ENCODE measurements at places on chromosomes 3 and 15. TPM values are rescaled to one million over a fixed set of nuclear protein-coding genes. Genes with fewer than 3 reads are reported as not detected.

GRCh38 chr3:140243575-140243974 is 308.6 kb downstream of the CLSTN2 start:
- no peak for DNase-seq

- DNase-seq = no peak
These were observed 187.5 kb downstream of the SPATA16 start for GRCh38 chr3:172953571-172953970.

DNA sequence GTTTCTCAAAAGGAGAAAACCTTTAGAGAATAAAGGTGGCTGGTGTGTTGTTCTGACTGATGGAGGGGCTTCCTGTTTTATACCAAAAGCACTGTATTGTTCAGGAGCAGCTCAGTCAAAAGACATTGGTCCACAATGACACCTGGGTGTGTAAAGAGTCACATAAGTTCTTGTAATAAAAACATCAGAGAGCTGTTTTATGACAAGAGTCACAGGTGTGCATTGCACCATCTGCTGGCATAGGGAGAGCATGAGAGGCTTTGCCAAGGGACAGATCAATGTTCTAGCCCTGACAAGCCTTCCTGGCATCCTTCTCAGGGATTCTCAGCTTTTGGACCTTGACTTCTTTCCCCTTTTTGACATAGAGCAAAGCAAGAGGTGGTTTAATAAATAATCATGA is 20.4 kb downstream of the ARPP21 start:
- no peak for DNase-seq

- DNase-seq = no peak
These were observed 6.4 kb upstream of the GLCE start for GRCh38 chr15:69154078-69154477.

GRCh38 chr15:85318048-85318731 is 62.2 kb upstream of the AKAP13 start:
- DNase-seq = no peak

Gene GP5
- 0.95 TPM for polyA plus RNA-seq

DNA sequence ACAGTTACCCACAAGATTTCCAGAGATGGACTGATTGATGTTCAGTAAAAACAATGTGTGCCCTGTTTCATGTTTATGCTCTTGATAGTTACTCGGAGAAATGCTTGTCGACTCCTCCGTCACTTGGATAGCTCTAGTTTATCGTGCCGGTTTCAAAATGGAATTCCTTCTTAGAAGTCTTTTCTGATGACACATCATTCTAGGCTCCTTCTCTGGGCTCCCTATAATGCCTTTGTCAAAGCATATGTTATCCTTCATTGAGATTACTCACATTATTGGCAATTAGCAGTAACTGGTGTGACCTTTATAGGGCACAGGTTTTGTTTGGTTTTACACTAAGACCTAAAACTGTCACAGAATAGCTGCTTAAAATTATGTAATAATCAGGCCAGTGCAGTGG is 201.8 kb downstream of the CNTN6 start:
- DNase-seq = no peak

DNA sequence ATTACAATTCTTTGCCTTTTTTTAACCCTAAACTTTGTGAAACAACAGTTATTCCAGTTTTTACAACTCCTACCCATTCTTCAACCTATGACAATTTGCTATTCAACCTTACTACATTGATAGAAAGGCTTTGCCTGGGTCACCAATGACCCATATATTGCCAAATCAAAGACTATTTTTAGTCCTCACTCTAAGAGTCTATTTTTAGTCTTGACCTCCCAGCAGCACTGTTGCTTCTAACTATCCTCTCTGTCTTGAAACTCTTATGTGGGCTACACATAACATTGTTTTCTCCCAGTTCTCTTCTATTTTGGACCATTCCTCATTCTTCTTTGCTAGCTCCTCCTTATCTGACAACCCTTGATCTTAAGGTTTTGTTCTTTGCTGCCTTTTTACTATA is 71.4 kb downstream of the C3orf80 start:
- DNase-seq = no peak

- peak; percentile 36 for DNase-seq
These were observed 284 bp upstream of the TSC22D2 start for GRCh38 chr3:150407808-150408220.

Gene PEX11A
- polyA plus RNA-seq = 19.1 TPM

GRCh38 chr3:103906304-103906703 is 1460.4 kb upstream of the ALCAM start:
- DNase-seq = no peak

DNA sequence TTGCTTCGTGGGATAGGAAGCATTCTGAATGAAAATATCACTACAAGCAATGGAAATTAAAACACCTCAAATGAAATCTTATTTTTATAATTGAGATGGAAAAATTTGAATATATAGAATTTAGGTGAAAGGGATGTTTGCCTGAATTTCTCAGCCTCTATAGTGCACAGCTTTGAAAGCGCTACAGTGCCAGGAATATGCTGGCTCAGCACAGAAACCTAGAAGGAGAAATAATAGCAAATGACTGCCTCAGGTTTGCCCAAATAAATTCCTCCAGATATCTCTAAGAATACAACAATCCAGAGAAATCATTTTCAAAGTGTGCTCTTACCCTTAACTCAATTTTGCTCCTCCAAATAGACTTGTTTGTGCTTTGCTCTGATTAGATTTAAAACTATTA is 141.1 kb upstream of the ZNF385D start:
- DNase-seq = no peak

DNA sequence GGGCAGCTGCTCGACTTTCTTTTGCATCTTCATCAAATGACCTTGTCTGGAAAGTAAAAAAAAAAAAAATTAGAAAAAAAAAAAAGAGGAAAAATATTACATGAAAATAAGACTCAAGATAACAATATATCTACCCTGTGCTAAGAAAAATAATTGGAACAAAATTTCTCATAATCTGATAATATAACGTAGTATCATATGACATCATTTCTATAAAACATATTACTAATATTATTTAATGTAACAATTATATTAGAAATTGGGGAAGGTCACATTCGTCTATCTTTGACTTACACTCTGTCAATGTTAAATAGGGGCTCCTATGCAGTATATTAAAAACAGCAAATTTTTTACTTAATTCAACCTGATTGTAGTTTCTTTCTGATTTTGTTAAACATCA is 44.1 kb downstream of the INO80 start:
- DNase-seq = no peak

DNA sequence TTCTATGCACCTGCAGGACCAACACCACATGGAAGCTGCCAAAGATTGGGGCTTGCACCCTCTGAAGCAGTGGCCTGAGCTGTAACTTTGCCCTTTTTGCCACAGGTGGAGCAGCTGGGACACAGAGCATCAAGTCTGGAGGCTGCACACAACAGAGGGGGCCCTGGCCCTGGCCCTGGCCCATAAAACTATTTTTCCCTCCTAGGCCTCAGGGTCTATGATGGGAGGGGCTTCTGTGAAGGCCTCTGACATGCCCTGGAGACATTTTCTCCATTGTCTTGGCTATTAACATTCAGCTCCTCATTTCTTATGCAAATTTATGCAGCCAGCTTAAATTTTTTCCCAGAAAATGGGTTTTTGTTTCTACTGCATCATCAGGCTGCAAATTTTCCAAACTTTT is 335.5 kb downstream of the ARPP21 start:
- no peak for DNase-seq

DNA sequence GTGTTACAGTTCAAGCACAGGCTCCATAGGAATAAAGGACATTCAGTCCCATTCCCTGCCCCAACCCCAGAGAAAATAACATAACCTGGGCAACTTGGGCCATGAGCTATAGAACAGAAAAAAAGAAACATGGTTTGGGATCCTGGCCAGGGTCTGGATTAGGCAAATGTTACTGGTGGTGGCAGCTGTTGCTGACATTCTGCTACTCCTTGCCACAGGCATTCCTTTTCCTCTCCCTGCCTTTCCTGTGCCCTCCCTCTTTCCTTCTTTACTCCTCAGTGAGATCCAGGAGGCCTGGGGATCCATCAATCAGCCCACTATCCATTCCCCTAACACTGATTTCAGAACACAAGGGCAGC is 129.1 kb downstream of the NTRK3 start:
- DNase-seq = no peak

- DNase-seq = no peak
These were observed 73.5 kb downstream of the SCN10A start for GRCh38 chr3:38742550-38742949.

DNA sequence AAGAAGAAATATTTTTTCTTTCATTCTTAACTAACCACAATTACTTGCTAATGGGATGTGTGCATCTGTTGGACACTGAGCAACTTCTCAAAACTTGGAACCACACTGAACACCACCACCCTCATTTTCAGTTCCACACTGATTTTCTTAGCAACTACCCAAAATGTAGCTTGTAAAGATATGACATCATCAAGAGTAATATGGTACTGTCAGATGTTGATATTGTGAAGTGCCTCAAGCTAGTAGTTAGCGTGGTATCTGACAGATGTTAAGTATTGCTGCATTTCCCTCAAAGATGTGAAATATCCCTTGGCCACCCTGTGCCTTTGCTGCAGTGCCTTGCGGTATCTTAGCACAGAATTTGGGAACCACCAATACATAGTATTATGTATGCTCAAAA is 9.3 kb downstream of the RFTN1 start:
- no peak for DNase-seq

DNA sequence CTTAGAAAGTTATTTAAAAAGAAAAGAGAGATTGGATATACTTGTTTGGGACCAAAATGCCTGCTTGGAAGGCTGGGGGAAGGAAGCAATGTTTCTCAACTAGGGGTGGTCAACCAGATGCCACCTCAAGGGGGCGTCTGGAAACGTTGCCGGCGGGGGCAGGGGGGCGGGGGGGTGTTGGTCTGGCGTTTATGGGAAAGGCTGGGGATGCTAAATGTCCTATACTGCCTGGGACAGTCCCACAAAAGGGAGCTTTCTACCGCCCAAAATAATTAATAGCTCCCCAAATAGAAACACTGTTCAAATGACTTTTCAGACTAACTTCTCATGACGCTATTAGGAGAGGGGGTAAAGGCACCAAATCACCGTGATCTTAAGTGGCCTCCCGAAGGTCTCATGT is 2.2 kb downstream of the POLG start:
- no peak for DNase-seq

Gene RTP1
- not detected for polyA plus RNA-seq

DNA sequence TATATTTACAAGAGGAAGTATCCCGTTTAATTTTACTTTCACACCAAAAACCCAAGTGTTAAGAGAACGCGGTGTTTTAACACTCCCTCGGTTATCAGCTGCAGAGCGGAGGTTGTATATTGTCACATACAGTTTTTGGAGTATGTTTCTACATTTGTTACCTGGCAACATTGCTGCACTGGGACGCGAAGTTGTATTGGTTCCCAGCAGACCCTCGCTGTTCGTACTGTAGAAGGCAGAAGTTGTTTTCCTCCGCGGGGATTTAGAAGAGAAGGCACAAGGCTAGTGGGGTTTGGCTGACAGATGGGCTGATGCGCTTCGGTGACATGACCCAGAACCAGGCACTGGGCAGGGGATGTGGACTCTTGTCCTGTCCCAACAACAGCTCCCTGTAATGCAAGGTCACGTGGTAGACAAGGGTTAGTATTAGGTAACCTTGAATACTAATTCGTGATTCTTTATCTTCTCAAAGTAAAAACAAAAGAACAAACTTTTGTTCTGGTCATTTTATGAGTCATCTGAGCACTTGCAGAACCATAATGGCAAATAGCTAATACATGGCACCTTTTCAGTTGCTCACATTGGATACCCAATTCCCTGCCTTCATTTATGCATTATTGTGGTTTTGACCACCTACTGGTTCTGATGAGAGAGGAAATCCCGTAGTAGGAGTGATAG is 230.4 kb upstream of the BHLHE40 start:
- DNase-seq = no peak

- DNase-seq = peak; percentile 52
These were observed 28.1 kb upstream of the SYNM start for GRCh38 chr15:99076555-99077308.

Gene INKA1
- polyA plus RNA-seq = 10.0 TPM

DNA sequence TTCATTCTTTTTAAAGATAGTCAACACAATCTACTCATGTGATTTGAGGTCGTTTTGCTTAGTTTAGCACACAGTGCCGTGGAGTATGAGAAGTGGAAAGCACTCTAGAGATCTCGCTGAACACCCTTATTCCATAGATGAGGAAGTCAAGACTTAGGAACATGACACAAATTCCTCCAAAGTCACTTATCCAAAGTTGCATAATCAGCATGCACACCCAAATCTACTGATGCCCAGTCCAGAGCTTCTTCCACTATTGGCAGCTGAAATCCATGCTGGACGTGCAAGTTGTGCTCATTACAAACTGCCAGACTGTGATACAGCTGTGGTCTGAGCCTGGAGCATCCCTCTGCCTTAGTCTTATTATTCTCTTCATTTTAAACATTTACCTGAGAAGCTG is 83.5 kb upstream of the ZNF280D start:
- no peak for DNase-seq

- DNase-seq = no peak
These were observed 6.2 kb upstream of the EHD4 start for GRCh38 chr15:41978534-41978933.

- DNase-seq = no peak
These were observed 233.3 kb downstream of the SHOX2 start for GRCh38 chr3:157872902-157873301.

Gene FRMD4B
- polyA plus RNA-seq = 42.4 TPM

Gene SLC12A8
- polyA plus RNA-seq = 4.7 TPM

GRCh38 chr15:96332637-96333121 is 2.2 kb downstream of the NR2F2 start:
- no peak for DNase-seq

GRCh38 chr3:14274999-14275961 is 96.7 kb downstream of the LSM3 start:
- no peak for DNase-seq

- no peak for DNase-seq
These were observed 113.5 kb downstream of the PLD1 start for GRCh38 chr3:171696805-171697204.

DNA sequence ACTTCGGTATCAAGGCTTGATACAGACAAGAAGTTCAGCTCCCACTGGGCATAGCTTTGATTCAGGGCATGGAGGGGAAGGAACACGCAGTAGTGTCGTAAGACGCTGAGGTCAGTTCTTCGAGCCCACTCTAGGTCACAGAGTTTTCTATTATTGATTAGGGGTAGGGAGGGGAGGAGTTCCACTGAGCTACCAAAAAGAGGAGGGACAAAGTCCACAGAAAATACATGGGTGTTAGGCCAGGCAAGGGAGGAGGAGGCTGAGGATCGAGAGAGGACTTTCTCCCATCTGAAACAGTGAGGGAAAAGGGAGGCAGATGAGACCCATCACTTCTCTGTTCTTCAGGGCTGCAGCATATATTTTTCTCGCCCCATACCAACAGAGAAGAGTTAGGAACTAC is 75.1 kb upstream of the GUCA1C start:
- DNase-seq = no peak

All from renal cortex interstitium (tissue), 15 donors.